Hypothalamus (tissue), 51 donors: ENCODE measurements at places on chromosomes 12 and 14.

GRCh38 chr12:46804054-46804453, 21.7 kb downstream of the SLC38A4 start:
- no peak for DNase-seq

DNA sequence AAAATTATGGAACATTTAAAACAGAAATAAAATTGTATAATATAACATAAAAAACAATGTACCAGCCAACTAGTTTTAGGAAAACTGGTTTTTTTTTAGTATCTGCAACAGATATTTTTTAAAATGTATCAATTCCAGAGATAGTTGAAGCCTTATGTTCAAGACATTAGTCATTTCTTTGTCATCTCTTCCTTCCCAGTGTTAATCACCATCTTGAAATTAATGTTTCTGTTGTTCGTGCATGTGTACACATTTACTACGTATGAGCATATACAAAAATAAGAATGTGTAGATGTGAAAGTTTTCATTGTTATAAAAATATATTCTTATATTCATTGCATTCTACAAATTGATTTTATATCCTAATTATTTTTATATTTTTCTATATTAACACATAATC, 1062.1 kb downstream of the SLC6A15 start:
- no peak for DNase-seq

- peak; percentile 90 for DNase-seq
Measured at GRCh38 chr12:109110988-109111495, 5.3 kb upstream of the ACACB start.

DNA sequence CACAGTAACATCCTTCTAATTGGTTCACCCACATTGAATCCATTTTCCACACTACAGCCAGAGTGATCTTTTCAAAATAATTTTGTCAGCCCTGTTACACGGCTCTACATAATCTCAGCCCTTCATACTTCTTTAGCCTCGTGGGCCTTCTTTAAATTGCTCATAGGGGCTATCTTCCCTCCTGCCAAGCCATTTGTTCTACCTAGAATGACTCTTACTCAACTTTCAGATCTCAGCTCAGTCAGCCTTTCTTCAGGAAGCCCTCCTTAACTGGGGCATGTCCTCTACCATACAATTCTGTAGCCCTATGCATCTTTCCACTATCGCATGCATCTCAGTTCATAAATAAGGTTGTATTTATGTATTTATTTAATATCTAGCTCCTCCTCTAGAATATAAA, 39.7 kb downstream of the CEP128 start:
- DNase-seq = no peak

DNA sequence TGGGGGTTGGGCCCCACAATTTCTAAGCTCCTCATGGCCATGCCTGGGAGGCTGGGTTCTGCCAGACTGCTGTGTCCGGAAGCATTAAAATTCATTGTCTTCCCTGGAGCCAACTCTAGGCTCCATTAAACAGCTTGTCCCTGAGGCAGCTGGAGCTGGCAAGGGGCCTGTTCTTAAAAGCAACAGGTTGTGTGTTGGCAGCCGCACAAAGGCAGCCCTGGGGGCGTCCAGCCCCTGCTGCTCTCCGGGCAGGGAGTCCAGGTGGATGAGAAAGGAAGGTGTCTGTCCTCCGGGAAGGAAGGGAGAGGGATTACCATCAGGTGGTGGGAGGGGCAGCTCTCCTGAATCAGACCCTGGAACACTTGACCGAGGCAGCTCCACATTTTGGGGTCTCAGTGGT, 98.9 kb downstream of the CHST11 start:
- DNase-seq = no peak

DNA sequence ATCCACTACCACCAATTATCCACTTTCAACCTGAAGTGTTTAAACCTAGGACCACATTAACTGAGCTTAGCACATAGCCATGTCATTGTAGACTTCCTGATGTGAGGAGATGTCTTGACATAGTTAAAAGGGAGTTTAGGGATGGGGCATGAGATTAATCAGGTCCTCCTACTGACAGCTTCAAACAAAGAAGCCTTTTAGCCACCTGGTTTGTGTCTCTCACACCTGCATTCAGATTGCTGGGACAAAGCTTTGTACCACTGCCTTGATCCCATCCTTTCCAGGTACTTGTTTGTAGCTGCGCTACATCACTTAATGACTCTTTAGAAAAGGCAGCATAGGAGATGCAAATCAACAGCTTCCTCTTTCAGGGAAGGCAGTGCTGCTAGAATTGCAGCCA, 340.7 kb upstream of the DDHD1 start:
- DNase-seq = no peak

DNA sequence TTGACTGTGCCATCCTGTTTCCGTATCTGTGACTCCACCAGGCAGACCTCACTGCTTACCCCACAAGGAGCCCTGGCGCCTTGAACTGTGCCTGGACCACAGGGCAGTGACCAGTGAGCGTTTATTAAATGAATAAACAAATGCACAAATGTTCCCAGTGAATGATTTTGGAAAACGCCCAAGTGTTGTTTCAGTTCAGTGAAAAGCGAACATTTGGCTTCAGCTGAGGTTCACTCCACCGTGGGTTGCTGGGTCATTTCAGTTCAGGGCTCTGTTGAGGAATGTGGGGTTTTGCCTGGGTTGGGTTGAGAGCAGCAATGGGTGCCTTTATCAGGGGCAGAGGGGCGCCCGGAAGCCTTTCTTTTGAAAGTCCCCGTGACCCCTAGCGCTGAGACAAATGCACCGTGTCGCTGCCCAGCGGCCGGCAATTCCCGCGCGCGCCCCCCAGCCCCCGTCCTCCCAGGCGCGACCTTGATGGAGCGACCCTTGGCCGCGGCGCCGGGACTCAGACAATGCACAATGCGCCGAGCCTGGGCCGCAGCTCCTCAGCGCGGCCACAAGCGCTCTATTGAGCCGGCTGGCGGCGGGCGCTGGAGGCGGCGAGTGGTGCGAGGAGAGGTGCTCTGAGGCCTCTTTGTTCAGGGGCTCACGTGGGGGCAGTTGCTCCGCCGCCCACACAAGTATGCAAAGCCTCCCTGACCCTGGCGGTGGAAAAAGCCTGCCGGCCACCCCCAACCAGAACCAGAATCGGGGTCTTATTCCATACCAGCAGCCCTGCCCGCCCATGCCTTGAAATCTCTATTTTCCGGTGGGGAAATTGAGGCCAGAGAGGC, 40.5 kb upstream of the CLMN start:
- peak; percentile 68 for DNase-seq

DNA sequence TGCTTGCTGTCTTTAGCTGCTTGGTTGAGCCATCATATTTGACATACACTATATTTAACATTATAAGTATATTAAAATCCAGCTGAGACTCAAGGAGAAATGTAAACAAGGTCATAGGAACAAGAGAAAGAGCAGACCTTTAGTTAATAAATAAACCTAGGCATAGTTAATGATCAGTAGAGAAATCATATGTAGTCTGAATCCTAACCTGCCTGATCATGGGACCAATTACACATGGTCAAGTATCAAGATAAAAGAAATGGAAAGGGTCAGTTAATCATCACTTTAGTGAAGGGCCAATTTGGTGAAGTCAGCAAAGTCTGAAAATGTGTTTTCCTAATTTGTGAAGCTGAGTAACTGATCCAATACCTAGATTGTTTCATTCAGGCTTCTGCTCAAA, 7.5 kb downstream of the RNF212B start:
- no peak for DNase-seq

GRCh38 chr12:76653342-76653741, 93.8 kb upstream of the OSBPL8 start:
- no peak for DNase-seq

DNA sequence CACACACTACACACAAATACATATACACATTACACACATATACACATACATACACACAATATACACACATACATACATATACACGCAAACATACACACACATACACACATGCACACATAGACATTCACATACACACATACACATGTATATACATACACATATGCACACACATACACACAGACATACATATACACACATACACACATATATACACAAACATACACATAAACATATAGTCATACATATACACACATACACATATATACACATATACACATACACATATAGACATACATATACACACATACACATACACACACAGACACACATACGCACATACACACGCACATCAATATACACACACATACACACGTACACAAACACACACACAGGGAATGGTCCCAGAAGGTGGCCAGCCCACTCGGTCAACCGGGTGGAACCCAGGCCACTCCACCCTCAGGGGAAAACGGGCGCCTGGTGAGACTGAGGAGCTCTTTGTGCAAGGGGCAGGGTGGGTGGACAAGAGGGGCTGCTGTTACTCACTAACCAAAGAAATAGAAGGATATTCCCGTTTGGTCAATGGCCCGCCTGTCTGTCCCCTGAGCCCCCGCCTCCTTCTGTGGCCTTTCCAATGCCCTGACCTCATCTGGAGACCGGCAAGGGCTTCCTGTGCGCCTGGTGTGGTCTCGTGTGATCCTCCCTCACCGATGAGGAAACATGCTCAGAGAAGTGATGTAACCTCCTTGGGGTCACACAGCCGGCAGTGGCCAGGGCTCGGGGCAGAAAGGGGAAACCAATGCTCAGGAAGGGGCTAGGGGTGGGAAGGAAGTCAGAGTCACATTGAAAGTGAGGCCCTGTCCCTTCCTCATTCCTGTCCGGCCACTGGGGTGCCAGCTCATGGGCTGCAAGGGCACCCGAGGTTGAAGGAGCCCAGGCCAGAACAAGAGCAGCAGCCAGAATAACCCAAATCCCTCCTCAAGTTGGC, 5.3 kb downstream of the TRPV4 start:
- peak; percentile 13 for DNase-seq

DNA sequence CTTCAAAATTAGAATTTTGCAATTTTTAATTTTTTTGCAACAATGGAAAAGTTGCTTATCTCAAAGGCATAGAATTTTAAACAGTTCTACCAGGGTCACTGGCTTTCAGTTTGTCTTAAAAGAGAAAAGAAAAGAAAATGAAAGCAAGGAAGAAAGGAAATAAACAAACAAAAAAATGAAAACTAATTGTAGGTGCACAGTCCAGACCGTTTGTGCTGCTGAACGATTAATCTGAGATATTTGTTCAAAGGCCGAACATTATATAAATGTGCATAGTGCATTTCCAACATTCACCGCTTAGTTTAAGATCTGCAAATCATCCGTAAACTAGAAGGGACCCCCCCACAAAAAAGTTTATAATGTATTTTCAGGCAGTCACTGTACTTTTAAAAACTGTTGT, 5.5 kb upstream of the OTX2 start:
- no peak for DNase-seq

DNA sequence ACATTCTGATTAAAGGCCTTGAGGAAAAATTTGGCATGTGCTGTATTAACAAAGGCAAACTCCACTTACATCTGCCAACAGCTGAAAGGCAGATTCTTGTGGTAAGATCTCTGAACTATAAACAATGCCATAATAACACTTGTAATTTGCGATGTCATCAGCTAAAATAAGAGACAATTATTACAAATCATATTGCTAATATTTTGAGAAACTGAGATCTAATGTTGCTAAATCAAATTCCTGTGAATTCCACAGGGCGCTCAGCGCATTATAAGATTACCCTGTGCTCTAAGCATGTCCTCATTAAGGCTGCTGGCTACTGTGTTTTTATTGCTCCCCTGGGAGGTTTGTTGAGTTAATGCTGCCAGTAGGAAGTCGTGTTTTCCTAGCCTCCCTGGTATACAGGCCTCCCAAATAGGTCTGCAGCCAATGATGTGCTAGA, 244.8 kb downstream of the DACT1 start:
- no peak for DNase-seq

DNA sequence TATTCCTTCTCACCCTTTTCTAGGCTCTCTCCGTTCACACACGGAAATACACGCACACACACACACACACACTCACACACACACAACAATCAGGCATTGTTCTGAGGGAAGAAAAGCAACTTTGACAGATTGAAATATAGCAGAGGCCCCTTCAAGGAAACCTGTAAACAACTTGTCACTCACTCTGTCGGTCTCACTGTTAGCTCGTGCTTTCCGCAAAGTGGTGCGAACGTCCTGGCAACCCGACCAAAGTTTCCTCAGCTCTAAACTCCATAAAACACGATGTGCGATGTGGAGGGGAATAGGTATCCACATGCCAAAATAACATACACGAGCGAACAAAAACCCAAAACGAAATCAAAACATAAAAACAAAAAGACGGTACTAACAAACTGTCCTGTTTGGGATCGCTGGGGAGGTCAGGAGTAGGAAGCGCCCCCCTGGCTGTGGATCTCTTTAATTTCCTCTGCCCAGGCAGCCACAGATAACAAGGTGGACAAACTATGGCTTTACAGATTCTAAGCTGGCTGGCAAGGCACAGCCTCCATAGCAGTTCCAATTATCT, 822 bp upstream of the SOX5 start:
- DNase-seq = no peak
